ENCODE measurements at places on chromosomes 12 and 14.

- DNase-seq, result peak; percentile 81
These were observed 13.7 kb upstream of the TCTN1 start for GRCh38 chr12:110600254-110600653.

DNA sequence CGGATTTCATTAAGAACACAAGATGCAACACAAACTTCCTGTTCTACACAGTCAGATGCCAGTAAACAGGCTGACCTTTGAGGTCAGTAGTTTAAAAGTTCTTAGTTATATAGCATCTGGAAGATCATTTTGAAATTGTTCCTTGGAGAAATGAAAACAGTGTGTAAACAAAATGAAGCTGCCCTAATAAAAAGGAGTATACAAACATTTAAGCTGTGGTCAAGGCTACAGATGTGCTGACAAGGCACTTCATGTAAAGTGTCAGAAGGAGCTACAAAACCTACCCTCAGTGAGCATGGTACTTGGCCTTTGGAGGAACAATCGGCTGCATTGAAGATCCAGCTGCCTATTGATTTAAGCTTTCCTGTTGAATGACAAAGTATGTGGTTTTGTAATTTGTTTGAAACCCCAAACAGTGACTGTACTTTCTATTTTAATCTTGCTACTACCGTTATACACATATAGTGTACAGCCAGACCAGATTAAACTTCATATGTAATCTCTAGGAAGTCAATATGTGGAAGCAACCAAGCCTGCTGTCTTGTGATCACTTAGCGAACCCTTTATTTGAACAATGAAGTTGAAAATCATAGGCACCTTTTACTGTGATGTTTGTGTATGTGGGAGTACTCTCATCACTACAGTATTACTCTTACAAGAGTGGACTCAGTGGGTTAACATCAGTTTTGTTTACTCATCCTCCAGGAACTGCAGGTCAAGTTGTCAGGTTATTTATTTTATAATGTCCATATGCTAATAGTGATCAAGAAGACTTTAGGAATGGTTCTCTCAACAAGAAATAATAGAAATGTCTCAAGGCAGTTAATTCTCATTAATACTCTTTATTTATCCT lies 13.5 kb downstream of the PTGER2 start:
- DNase-seq, result no peak

- DNase-seq, result no peak
These were observed 1052.4 kb downstream of the BCL11B start for GRCh38 chr14:98219638-98220037.

- DNase-seq, result no peak
These were observed 135.5 kb upstream of the PZP start for GRCh38 chr12:9343731-9344130.

GRCh38 chr12:5305886-5306545 lies 125.9 kb upstream of the NTF3 start:
- no peak for DNase-seq
